T-cell (primary cell): ENCODE measurements at places on chromosomes 3 and 15.

DNA sequence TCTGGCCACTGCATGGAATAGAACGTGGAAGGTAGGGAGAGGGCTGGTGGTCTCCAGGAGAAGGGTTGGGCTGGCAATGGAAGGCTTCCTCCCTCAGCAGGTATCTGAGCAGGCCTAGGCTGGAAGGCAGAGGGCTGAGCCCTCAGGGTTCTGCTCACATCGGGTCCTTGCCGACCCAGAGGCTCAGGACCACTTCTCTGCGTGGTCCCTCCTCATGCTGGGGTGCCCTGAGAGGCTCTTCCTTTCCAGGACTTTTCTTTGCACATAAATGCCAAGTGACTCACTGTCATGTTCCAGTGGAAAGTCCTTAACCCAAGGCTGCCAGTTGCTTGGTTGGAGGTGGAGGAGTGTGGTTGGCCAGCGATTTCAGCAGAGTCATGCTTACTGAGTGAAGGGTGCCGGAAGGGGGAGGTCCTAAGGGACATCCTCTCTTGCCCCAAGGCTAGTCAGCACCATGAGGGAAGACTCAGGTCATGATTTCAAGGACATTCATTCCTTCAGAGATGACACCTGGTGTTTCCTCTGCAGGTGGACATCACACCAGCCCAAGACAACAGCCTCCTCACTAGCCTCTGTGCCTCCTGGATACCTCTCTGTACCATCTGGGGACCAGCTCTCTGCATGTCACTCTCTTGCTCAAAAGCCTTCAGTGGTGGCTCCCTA is 8.2 kb downstream of the SLC6A6 start:
- no peak overlapping the region for H3K4me3 ChIP-seq
- no peaks in the 10 kb centered on the region for H3K27me3 ChIP-seq
- peaks cover 33% of the 10 kb centered on the region for H3K4me1 ChIP-seq
- no peak for DNase-seq

GRCh38 chr3:155112661-155113389 is 32.7 kb downstream of the MME start:
- H3K27me3 ChIP-seq, result no peaks in the 10 kb centered on the region
- no peaks in the 10 kb centered on the region for H3K4me1 ChIP-seq
- no peaks in the 10 kb centered on the region for H3K36me3 ChIP-seq
- H3K4me3 ChIP-seq, result no peak overlapping the region
- DNase-seq, result no peak

DNA sequence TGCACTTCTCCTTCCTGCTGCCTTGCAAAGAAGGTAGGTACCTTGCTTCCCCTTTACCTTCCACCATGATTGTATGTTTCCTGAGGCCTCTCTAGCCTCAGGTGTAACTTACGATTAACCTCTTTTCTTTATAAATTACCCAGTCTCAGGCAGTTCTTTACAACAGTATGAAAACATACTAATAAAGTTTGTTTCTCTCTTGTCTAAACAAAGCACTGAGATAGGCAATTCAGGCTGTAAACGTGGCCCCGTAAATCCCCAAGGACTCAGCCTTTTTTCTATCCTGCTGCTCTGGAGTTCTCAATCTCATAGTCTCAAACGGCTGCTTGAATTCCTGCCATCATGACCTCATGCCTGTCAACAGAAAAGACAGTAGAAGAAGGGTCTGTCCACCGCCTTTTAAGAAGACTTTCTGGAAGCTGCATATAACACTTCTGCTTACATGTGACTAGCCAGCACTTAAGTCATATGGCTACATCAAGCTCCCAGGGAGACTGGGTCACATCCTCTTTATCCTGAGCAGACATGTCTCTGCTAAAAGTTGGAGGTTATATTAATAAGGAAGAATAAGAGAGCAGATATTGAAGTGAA is 257.8 kb downstream of the EBLN2 start:
- H3K36me3 ChIP-seq, result no peaks in the 10 kb centered on the region
- H3K4me1 ChIP-seq, result no peaks in the 10 kb centered on the region
- H3K27ac ChIP-seq, result no peak overlapping the region
- H3K4me3 ChIP-seq, result no peak overlapping the region
- DNase-seq, result no peak

- no peak overlapping the region for H3K27ac ChIP-seq
- H3K4me3 ChIP-seq, result no peak overlapping the region
- H3K27me3 ChIP-seq, result no peaks in the 10 kb centered on the region
- no peak for DNase-seq
These were observed 1106.8 kb downstream of the ROBO1 start for GRCh38 chr3:78660957-78661356.
